ENCODE measurements at places on chromosomes 13 and 19.

DNA sequence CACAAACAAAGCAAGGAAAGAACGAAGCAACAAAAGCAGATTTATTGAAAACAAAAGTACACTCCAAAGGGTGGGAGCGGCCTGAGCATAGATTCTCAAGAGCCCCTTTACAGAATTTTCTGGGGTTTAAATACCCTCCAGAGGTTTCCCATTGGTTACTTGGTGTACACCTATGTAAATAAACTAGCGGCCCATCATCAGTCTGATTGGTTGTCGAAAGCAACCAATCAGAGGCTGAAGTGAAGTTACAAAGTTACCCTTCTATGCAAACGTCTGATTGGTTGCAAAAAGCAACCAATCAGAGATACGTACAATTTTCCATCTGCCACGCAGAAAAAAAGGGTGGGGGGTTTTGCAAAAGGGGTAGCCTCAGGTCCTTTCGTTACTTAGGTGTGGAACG is 96.3 kb upstream of the UBAC2 start:
- DNase-seq: no peak

- no peak for DNase-seq
These were observed 37.2 kb upstream of the RGCC start for GRCh38 chr13:41420146-41420545.

DNA sequence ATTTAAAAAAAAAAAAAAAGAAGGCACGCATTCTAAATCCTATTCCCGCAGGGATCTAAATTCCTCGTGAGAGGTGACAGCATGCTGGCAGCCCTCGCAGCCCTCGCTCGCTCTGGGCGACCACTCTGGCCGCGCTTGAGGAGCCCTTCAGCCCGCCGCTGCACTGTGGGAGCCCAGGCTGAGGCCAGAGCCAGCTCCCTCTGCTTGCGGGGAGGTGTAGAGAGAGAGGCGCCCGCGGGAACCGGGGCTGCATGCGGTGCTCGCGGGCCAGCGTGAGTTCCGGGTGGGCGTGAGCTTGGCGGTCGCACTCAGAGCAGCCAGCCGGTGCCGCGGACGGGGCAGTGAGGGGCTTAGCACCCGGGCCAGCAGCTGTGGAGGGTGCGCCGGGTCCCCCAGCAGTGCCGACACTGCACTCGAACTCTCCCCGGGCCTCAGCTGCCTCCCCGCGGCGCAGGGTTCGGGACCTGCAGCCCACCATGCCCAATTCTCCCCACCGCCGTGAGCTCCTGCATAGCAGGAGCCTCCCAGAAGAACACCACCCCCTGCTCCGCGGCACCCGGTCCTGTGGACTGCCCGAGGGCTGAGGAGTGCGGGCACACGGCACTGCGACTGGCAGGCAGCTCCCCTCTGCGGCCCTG is 553.9 kb downstream of the LMO7 start:
- no peak for DNase-seq

- DNase-seq: no peak
These were observed 16.0 kb upstream of the ZNF554 start for GRCh38 chr19:2803486-2804155.

- DNase-seq: no peak
These were observed 5.4 kb upstream of the PLPP2 start for GRCh38 chr19:296476-297225.

- no peak for DNase-seq
These were observed 304.0 kb downstream of the SPRY2 start for GRCh38 chr13:80036845-80037504.

- no peak for DNase-seq
These were observed 11.9 kb downstream of the CILP2 start for GRCh38 chr19:19549804-19550464.

DNA sequence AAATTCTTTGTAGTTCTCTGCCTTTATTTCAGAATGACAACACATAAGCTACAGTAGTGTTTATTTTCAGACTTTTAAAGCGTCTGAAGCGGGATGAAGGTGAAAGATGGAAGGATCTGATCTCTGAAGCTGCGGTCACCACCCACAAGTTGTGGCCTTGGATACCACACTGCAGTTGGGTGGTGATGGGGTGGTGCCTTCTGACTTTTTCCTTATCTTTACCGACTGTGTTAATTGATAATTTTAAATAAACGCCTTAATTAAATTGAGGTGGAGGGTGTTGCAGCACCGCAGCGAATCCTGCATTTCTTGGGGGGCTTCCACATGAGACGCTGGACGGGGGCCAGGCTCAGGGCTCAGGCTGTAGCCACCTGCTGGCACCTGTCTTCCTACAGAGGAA is 1.3 kb downstream of the TFDP1 start:
- peak; percentile 38 for DNase-seq

GRCh38 chr13:49559006-49559405 is 26.4 kb downstream of the RCBTB1 start:
- DNase-seq: no peak

DNA sequence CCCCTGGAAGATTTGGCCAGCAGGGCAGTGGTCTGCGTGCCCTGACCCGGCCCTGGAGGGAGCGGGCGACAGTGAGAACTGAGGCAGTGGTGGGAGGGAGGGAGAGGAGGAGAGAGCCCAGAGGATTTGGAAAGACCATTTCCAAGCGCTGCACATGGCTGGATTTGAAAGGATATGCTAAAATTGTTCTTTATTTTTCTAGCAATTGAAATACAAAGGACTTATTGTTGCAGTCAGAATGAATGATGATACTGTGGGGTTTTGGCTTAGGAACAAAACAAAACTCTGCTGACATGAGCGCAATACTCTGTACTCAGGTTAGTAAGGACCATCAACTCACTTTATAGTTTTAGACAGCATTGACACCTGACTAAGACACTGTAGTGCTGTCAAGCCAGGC is 69.5 kb downstream of the TNFRSF19 start:
- no peak for DNase-seq

DNA sequence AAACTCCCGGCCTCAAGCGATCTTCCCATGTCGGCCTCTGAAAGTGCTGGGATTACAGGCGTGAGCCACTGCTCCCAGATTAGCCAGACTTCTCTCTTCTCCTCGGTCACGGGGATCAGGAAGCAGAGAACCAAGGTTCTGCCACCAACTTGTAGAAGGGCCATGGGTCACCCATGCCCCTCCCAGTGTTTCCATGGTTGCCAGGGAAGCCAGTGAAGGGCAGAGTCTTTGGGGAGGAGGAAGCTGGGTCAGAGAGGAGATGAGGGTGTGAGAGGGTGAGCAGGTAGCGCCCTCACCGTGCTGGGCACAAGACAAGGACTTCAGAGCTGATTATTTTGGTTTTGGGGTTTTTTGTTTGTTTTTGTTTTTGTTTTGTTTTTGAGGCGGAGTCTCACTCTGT is 77.1 kb downstream of the GNG7 start:
- DNase-seq: no peak

DNA sequence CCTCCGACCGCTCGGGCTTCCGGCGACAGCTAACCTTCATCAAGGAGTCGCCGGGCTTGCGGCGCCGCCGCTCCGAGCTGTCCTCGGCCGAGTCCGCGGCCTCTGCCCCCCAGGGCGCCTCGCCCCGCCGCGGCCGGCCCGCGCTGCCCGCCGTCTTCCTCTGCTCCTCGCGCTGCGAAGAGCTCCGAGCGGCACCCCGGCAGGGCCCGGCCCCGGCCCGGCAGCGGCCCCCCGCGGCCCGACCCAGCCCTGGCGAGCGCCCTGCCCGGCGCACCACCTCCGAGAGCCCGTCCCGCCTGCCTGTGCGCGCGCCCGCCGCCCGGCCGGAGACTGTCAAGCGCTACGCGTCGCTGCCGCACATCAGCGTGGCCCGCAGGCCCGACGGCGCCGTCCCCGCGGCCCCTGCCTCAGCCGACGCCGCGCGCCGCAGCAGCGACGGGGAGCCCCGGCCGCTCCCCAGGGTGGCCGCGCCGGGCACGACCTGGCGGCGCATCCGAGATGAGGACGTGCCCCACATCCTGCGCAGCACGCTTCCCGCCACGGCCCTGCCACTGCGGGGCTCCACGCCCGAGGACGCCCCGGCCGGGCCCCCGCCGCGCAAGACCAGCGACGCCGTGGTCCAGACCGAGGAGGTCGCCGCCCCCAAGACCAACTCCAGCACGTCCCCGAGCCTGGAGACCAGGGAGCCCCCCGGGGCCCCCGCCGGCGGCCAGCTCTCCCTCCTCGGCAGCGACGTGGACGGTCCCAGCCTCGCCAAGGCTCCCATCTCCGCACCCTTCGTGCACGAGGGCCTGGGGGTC is 9.6 kb downstream of the C19orf25 start:
- DNase-seq: no peak

DNA sequence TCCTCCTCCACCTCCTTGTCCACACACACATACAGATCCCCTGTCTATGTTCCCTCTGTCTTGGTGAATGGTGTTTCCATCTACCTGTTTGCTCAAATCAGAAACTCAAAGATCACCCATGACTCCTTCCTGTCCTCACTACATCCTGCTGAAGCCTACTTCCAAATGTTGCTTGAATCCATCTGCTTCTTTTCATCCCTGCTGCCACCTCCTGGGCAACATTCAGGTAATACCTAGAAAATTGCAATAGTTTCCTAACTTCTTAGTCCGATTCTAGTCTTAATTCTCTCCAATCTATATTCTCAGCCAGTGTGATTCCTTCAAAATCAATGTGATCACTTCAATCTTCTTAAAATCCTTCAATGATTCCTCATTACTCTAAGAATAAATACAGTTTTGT is 155.5 kb upstream of the STARD13 start:
- DNase-seq: no peak

DNA sequence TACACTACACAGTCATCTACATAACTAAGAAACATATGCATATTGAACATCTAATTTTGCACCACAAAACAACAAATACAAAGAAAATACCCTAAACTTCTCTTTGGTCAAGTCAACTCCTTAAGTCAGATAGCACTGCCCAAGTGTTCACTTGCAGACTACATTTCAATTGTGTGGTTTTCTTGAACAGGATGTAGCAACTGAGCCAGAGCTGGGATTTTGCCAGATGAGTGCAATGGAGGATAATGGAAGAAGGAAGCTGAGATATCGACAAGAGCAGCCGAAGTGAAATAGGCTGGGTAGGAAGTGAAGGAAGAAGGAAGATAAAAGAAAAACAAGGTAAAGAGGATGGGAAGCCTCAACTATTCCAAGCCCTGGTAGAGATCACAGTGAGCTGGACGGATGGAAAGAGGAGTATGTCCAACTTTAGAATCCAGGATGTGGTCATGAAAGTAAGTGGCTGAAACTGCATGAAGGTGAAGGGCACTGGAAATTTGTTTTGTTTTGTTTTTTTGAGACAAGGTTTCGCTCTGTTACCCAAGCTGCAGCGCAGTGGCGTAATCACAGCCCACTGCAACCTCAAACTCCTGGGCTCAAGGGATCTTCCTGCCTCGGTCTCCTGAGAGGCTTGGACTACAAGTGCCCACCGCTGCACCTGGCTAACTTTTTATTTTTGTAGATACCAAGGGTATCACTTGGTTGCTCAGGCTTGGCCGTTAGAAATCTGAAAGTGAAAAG is 15.0 kb downstream of the NUFIP1 start:
- DNase-seq: peak; percentile 63

DNA sequence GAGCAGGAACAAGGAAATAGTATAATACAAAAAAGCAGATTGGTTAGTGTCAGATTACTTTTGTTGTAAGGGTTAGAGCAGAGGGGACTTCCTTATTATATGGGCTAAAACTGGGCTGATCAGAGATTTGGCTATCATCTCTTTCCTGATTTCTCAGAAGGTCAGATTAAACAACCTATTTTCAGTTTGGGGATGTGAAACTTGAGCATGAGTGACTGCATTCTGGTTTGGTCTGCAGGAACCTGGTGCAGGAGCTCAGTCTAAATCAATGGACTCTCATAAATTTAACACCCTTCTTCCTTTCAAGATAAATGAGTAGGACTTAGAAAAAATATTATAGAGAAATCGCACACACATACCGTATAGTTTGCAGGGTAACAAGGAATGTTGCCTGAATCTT is 12.9 kb upstream of the RFXAP start:
- DNase-seq: no peak

GRCh38 chr19:13997631-13997962 is 8.5 kb downstream of the RFX1 start:
- DNase-seq: no peak

GRCh38 chr13:71906448-71906847 is 39.4 kb upstream of the DACH1 start:
- no peak for DNase-seq

DNA sequence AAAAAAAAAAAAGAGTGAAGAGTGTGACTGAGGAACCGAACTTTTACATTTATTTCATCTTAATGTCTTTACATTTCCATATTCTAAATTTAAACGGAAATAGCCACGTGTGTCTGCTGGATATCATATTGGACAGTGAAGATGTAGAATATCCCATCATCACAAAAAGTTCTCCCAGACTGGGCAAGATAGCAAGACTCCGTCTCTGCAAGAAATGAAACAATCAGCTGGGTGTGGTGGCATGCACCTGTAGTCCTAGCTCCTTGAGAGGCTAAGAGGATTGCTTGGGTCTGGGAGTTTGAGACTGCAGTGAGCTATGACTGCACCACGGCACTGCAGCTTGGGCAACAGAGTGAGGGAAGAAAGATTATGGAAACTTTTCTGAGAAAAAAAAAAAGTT is 3.9 kb downstream of the ZNF579 start:
- DNase-seq: no peak

GRCh38 chr13:75566658-75567057 is 17.1 kb downstream of the UCHL3 start:
- DNase-seq: no peak

DNA sequence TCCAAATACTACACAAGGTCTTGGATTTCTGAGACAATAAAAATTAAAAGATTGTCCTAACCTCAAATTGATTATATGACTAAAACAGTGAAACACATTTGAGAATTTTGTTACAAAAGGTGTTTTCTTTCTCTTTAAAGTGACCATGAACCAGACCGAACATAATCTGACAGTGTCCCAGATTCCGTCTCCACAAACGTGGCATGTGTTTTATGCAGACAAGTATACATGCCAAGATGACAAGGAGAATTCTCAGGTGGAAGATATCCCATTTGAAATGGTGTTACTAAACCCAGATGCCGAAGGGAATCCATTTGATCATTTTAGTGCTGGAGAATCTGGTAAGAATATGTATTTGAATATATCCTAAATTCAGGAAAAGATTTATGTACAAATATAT is 10.4 kb downstream of the GPR180 start:
- DNase-seq: no peak

DNA sequence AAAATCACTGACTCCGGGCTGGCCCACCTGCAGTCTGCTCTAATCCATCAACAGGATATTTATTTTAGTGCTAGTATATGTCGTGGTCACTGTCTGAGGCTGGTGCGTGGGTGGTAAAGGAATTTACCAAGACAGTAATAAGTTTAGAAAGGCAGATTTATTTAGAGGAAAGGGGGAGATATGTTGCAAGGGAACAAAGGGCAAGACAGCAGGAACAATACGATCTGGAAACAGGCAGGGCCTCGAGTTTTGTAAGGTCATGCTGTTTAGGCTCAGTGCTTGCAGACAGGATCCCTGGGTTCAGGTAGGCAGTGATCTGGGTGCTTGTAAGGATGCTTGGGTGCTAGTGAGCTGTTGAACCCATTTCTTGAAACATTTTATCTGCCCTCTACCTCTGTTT is 748.2 kb upstream of the SLITRK5 start:
- no peak for DNase-seq

GRCh38 chr13:87666831-87667230 is 4.3 kb upstream of the SLITRK5 start:
- DNase-seq: no peak

GRCh38 chr19:49256691-49257090 is 68.3 kb downstream of the SLC6A16 start:
- no peak for DNase-seq

Measured in sciatic nerve (tissue), 2 donors.